ENCODE measurements at places on chromosomes 1 and 21.

- DNase-seq: no peak
Observed at GRCh38 chr1:23526329-23527041, 4.5 kb downstream of the E2F2 start.

DNA sequence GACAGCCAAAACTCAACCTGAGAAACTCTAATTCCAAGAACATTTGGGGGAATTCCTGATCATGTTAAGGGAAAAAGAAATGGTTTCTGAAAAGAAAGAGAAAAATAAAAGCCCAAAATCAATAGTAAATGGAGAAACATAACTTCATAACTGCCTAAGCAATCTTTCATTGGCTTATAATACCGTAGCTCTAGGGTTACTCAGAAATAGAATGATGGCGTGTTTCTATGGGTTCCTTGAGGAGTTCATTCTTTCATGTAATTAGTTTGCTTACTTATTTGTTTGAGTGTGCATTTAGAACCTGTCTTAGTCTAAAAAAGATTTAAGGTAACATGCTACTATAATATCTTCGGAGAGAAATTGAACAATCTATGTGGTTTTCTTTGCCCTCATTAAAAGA is 37.5 kb upstream of the FBXO28 start:
- DNase-seq: no peak

GRCh38 chr1:156124557-156125483 is 10.3 kb downstream of the LMNA start:
- peak; percentile 59 for DNase-seq

DNA sequence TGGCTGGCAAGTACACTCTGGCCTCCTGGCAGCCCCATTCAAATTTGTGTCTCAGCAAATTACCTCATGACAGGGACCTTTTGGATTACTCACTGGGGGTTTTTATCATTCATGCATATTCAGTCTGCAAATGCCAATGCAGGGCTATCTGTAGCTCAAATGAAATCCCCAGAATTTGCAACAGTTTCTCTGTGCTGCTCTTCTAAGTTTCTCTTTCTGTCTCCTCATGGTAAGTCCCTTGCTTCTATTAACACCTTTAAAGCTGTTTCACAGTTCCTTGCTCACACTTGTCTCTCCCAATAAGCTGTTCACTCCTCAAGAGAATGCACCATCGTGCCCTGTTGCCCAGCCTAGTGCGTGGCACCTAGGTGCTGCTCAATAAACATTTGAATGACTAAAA is 3.3 kb upstream of the FAM78B start:
- no peak for DNase-seq

GRCh38 chr1:174682419-174683008 is 234.8 kb downstream of the GPR52 start:
- DNase-seq: no peak

DNA sequence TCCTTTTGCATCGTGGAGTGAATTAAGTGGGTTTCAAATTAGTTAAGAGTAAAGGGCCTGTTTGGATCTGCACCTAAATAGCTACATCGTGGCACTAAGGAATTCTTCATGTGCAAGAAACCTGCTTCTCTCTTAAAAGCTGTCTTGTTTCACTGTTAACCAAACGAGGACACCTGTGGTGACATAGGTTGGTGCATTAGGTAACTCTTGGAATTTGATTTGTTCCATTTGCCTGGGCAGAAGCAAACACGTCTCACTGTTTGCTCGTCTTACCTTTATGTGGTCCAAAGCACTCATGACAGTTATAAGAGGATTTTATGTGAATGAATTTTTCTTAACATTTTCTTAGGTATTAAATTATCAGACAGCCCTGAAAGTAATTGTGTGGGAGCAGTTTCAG is 60.9 kb downstream of the PRDM2 start:
- DNase-seq: no peak

DNA sequence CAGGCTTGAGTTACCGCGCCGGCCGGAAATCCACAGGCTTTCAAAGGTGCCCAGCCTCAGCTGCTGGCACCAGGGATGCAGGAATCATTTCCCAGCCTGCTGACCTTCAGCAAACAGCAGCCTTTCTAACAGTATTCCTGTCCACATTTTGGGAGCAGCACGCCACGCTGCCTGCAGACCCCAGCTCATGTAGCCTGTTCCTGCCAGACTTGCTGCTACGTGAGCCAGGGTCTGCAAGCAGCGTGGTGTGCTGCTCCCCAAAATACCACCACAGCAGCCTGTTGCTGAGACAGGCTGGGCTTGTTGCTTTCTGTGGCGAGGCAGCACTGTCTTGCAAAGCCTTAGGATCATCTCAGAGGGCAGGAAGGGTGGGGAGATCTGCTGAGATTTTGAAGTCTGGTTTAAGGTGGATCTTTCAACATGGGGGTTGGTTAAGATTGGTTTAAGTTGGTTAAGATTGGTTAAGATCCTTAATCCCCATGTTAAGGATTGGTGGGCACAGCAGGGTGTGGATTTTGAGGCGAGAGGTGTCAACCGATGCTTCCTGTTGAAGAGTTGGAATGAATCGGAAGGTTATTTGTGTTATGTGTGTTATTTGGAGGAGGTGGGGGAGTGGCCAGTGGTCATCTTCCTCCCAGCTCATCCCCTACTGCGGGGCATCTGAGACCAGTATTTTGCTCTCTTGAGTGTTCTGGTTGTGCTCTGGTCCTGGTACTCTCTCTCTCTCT is 12.9 kb downstream of the FAAH start:
- DNase-seq: no peak

- peak; percentile 15 for DNase-seq
Observed at GRCh38 chr1:235093013-235093695, 35.5 kb downstream of the TOMM20 start.

DNA sequence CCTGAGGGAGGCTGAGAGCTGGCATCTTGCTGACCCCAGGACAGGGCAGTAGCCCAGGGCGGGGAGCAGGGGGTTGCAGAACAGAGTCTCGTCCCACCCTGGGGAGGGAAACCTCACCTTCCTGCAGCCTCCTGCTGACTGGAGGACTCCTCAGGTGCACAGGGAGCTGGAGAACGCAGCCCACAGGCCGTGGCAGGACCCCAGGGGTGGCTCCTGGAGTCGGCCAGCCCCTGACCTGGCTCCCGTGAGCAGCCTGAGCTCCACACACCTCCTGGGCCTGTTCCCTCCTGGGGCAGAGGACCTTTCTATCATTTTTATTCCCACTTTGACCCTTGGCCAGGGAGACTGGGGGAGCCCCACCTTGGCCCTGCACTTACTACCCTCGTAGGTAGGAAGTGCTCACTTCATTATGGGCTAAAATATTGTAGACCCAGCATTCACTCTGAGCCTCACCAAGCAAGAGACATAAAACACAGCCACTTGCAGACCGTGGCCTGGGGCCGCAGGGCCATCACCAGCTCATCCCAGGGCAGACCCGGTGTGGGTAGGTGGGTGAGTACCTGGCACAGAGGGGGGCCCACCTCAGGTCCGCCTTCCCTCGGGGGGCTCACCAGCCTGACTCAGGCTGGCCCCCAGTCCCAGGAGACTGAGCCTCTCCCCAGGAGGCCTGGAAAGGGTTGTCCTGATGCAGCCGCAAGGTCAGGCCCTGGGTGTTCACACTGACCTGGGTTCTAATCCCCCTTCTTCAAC is 287.3 kb upstream of the VAMP3 start:
- DNase-seq: no peak

DNA sequence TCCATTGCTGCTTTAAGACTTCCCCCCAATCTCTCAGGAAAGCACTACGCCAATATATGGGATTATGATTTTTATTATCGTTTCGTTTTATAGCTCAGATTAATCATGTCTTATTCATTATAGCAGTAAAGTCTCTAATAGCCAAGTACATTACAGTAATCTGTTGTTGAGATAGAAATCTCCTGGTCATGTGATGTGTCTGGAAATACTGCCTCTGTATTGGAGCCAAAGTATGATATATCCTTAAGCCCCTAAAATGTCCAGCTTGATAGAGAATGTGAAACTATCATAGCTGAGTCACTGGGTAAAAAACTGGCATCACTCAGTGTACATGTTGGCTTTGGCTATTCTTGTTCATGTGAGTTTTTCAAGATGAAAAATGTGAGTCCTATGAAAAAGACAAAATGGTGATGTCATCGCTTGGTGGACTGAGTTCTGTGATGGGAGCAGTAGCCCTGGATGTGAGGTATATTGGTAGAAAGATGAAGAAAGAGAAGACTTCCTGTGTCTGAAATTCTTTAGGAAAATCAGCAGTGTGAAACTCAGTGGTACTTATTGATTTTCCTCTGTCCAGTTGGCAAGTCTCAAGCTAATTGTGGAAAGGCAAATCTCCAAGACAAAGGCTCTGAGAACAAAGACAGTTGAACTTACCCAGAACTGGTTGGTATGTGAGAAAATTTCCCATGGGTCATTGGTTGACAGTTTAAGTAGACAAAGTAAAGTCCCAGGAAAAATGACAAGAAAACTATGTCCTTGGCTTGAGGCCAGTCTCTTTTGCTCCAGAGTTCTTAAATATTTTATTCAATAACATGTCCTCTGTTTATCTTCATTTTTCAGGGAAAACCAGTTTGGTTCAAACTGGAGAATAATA is 76.2 kb downstream of the BRINP2 start:
- DNase-seq: no peak

- no peak for DNase-seq
Observed at GRCh38 chr21:38350684-38351083, 93.9 kb downstream of the KCNJ15 start.

DNA sequence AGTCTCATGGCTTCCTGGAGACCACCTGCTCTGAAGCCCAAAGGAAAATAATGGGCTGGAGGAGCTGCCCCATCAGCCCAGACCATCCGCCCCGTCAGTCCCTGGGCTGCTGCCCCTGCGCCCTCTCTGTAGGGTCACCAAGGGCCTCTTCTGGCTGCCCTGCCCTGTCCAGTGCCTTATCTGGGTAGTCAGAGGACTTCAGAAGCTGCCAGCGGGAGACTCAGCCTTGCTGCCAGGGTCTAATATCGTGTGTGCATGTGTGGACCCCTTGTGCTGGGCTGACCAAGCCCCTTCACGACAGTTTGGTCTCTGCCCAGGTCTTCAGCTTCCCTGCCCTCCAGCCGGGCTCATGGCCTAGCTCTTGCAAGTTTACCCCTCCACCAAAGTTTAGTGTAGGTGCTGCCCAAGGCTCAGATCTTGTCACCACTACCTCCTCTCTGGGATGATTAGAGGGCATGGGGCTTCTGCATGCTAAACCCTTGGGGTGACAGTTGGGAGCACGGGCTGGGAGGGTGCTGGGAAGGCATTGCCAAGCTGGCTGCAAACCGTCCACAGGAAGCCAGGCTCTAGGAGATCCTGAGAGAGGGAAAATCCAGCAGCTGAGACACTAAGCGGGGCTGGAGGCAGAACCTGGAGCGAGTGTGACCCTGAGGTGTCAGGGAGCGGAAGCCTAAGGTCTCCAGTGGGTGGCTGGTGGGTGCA is 20.6 kb downstream of the NENF start:
- no peak for DNase-seq

- DNase-seq: no peak
Observed at GRCh38 chr1:59360729-59361128, 63.8 kb downstream of the FGGY start.

DNA sequence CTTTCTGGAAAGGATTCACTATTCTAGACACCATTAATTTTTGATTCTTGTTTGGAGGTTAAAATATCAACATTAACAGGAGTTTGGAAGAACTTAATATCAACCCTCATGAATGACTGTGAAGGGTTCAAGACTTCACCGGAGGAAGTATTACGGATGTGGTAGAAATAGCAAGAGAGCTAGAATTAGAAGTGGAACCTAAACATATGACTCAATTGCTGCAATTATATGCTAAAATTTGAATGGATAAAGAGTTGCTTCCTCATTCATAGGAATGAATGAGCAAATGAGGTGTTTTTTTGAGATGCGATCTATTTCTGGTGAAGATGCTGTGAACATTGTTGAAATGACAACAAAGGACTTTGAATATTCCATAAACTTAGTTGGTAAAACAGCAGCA is 77.9 kb upstream of the TNFSF4 start:
- DNase-seq: no peak

All from activated CD4-positive, alpha-beta memory T cell treated with anti-CD3 and anti-CD28 coated beads for 36 hours (primary cell).